ENCODE measurements at places on chromosomes 12 and 14.
A peak's percentile ranks its signal among the peaks of the same experiment; 100 is the strongest.

DNA sequence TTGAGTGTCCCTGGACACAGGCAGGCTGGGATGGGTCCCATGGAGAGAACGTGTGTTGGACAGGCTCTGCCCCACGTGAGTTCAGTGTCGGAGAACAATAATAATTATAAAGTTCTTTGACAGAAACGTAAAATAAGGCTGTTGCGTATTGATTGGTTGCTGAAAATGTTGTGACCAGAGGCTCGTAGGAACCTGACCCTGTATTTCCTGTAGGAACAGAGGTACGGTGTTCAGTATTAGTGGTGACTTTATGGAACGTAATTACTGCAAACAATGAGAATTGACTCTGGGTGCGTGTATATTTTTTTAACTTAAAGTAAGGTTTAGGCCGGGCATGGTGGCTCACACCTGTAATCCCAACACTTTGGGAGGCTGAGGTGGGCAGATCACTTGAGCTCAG, 7.8 kb downstream of the MTA1 start:
- DNase-seq = no peak

DNA sequence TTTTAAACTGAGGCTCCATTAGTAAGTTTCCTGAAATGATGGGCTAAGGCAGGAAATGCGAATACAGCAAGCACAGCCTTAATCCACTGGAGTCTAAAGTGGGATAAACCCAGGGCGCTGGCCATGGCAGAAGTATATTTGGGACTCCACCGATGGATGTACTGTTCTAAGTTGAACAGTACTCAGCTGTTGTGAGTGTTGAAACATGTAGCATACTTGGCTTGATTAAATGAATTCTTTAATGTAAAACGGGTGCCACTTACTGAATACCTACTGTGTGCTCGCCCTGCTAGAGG, 996 bp downstream of the SSPN start:
- no peak for DNase-seq

- DNase-seq = no peak
These were observed 20.2 kb downstream of the EVL start for GRCh38 chr14:100085462-100085861.

GRCh38 chr12:54596526-54596946, 8.1 kb upstream of the PPP1R1A start:
- DNase-seq = peak; percentile 74

- DNase-seq = no peak
These were observed 15.4 kb downstream of the ISCA2 start for GRCh38 chr14:74508844-74509428.

DNA sequence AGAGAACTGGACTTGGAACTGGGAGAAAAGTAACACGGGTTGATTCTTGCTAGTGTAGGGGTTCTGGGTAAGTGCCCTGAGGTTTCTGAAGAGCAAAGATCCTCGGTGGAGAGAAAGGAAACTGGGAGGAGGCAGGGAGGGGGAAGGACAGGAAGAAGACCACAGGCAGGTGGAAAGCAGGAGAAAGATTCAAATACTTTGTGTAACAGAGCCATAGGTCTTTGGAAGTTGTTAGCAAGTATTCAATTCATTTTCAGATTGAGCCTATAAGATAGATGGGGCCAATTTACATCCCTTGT, 1.3 kb downstream of the PNP start:
- no peak for DNase-seq

DNA sequence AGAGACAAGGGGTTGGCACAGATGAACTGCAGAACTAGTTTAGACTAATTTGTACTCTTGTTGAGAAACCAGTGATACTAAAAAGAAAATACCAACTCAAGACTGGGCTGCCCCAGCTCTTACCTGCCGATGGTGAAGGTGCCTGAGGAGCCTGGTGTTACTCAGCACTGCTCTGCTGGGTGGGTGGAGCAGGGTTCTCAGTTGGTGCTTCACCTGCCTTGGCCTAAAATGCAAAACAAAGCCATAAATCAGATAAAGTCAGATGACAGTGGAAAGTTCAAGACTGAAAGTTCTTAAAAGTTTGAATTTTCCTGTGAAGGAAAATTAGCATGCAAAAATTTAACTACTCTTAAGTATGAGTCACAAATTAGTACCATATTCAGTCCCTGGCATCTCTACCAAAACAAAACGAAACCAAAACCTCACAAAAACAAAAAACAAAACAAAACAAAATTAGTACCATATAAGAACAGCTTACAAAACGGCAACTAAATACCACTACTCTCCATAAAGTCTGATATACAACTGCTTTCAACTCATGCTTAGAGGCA, 21.9 kb downstream of the YBX3 start:
- DNase-seq = no peak

GRCh38 chr12:112164011-112164660, 38.8 kb downstream of the TRAFD1 start:
- no peak for DNase-seq

- no peak for DNase-seq
These were observed 72.9 kb upstream of the VASH1 start for GRCh38 chr14:76688383-76688671.

GRCh38 chr12:71546322-71546861, 106.8 kb downstream of the LGR5 start:
- no peak for DNase-seq

DNA sequence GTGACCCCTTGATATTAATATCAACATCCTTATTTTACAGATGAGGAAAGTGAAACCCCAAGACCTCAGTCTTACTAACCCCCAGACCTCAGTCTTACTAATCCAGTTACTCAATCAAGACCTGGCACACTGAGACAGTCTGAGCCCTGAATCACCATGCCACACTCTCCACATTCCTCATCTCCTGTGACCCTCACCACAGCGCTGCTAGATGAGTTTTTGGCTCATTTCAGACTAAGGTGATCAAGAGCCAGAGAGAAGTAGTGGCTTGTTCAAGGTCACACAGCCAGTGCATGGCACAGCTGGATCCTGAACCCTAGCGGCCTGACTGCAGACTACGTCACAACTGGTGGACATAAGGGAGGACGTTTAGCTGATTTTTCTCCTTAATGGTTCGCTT, 579.2 kb downstream of the BCL11B start:
- no peak for DNase-seq

DNA sequence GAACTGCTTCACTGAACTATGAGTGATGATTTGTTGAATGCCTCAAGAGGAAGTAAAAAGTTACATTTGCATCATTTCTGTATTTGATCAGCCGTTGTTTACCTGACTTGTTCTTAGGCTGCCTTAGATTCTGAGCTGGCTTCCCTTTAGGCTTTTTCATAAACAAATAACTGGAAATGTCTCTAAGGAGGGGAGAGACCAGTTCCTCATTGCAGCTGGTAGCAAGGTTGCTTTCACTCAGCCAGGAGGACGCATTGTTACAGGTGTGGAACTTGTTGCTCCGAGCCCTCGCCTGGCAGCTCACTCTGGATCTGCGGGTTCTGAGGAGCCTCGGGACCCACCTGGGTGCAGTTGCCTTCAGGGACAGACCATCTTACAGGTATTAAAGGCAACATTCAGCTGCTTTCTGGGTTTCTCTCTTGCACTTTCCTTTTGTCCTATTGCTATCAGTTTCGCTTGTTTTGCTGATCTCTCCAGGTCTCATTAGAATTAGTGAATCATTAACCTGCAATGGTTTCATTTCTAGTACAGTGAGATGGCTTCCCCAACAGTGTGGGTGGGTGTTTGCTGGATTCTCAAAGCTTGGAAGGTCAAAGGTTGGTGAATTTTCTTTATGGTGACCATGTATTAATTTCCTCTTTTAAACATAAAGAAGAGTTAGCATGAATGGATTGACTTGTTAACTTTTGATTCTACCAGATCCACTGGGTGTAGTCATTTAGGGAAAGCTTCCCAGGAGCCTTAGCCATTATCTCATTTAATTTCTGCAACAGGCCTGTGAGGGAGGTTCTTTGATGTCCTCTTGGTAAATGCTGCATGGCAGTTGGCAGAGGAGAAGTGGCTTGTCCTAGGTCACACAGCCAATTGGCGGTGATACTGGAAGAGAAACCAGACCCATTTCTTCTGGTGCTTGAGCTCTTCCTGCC, at the start of gene PLEKHG7:
PLEKHG7 (plus strand) TSS at position 236 of the 926 bp plus-strand sequence. CDS start 3,643 bp downstream, outside the sequence.
- peak; percentile 12 for DNase-seq

DNA sequence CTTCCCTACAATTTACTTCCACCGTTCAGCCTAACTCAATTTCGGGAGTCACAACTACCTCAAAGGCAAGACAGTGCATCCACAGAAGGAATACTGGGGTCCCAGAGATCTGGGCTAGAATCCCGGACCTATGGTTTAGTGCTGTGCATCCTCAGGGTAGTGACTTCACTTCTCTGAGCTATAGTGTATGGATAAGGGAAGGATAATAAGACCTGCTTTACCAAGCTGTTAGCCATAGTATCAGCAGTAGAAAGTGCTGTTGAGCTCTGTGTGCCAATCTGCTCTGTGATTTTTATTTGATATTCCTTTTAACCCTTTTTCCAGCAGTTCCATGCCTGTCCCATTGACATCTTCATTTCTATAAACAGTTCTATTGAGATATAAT, 1044.3 kb downstream of the BCL11B start:
- DNase-seq = no peak

GRCh38 chr12:13976880-13977279, 4.5 kb downstream of the GRIN2B start:
- DNase-seq = no peak

- DNase-seq = no peak
These were observed 10.8 kb downstream of the ETNK1 start for GRCh38 chr12:22635812-22636211.

DNA sequence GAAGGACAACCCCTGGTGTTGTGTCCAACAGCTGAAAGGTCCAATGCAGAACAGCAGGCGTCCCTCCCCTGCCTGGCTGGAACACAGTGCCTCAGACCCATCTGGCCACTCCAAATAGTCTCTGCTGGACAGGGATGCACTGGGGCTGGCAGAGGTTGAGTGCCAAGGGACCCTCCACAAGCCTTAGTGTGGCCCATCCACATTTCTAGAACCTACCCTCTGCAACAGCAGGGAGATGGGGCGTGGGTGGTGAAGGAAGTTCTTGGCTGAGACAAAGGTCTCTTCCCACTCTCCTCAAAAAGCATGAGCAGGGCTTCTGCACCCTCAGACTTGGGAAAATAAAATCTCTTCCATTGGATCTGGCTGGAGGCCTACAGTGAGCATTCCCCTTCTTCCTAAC, 36.5 kb downstream of the LTBP2 start:
- DNase-seq = no peak

- no peak for DNase-seq
These were observed 119.0 kb upstream of the RASSF8 start for GRCh38 chr12:25839470-25839869.
